ENCODE measurements at places on chromosomes 1 and 21.
A peak's percentile ranks its signal among the peaks of the same experiment; 100 is the strongest.

GRCh38 chr1:206891412-206891811, 5.8 kb upstream of the IL24 start:
- DNase-seq = no peak

DNA sequence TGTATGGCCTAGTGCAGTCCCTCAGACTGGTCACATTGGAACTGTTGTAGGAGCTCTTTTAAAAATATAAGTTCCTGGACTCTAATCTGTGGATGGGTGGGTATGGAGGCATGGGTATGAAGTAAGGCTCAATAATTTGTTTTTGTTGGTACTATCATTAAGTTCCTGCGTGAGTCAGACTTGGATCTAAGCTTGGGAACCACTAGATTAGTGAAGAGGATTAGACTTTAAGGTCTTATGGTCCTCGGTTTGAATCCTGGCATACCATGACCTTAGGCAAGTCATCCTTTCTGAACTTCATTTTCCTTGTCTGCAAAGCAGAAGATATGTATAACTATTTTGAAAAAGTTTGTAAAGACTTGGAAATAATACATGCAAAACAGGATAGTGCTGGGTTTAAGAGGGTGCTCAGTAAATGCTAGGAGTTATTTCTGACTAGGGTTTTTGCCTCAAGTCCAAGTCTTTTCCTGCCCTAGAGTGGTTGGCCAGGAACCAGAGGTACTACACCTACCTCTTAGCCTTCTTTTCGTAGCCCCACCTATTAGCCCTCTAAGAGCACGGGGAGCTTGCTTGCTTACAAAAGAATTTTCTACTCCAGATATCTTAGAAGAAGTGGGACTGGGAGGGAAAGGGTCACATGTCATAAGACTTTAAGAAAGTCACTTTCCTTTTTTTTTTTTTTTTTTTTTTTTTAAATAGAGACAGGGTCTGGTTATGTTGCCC, 38.6 kb upstream of the METTL18 start:
- DNase-seq = no peak

DNA sequence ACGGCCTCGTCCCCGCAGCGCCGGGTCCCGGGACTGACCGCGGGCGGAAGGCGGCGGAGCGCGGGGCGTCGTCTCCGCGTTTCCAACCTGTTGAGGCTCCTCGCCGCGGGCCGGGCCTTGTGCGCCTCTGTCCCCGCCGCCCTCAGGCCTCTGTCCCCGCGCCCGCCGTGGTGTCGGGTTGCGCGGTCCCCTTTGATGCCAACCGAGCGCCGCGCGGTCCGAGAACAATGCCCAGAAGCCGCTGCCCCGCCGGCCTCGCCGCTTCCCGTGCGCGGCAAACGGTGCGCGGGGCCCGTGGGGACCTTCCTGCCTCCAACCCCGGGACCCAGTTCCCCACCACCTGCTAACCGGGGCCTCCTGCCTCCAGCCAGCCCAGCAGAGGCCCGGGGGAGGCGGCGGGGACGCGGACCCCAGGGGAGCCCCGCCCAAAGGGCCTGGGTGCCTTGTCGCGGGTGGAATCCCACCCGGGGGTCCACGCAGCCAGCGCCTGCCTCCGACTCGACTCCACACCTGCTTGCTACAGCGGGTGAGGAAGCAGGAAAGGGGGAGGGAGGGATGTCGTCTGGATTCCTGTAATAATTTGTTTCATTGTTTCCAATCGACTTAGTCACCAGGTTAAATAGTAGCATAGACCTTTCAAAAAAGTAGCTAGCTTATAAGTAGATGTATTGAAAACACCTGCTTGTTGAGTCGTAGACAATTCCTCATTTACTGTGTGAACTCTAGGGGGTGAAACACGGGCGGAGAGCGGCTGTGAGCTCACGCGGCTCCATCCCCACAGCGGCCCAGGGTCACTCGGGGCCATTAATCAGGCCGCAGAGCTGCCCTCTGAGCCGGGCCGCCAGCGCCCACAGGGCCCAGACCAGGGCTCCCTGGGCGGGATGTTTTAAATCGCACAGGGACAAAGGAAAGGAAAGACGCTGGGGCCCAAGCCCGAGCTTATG, 1.1 kb downstream of the COL18A1 start:
- DNase-seq = peak; percentile 24

DNA sequence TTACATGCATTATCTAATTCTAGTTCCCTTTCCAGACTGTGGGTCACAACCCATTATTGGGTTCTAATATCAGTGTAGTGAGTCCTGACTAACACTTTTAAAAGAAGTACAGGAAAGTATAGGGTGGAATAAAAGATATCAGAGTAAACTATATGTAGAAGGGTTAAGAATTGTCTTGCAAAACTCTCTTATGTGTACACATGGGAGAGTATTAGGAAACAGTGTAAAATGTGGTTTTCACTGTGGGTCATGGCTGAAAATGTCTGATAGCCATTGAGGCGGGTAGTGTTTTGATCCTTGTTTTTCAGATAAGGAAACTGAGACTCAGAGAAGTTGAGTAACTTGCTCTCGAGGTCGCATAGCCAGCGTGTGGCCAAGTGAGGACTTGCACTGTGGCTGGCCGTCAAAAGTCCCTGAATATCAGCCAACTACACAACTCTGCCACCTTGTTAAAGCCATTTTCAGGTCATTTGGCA, 18.5 kb upstream of the MTARC1 start:
- DNase-seq = no peak

GRCh38 chr1:1906185-1907097, 8.6 kb upstream of the CALML6 start:
- DNase-seq = peak; percentile 60

DNA sequence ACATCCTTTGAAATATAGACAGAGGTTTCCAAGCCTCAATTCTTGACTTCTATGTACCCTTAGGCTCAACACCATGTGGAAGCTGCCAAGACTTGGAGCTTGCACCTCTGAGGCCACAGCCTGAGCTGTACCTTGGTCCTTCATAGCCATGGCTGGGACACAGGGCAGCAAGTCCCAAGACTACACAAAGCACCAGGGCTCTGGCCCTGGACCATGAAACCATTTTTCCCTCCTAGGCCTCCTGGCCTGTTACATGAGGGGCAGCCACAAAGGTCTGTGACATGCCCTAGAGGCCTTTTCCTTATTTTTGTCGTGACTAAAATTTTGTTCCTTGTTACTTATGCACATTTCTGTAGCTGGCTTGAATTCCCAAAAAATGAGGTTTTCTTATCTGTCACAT, 953.1 kb upstream of the ADGRL4 start:
- no peak for DNase-seq

DNA sequence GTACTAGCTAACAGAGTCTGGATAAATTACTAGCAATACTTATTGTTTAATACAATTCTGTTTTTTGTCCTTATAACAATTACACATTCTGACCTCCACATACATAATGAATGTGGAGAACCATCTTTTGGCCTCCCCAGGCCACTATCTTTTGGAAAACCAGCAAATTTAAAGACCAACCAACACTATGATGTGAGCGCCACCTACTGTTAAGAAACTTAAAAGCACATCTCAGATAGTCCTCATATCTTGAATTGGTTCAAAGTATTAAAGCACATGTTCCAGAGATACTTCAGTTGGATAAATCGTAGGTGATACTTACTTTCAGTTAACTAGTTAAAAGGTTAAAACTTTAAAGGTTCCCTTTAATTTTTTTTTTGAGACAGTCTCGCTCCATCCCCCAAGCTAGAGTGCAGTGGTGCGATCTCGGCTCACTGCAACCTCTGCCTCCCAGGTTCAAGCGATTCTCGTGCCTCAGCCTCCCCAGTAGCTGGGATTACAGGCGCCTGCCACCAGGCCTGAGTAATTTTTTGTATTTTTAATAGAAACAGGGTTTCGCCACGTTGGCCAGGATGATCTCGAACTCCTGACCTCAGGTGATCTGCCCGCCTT, 29.3 kb upstream of the USP1 start:
- no peak for DNase-seq

GRCh38 chr1:24380508-24380907, 33.1 kb downstream of the STPG1 start:
- DNase-seq = no peak

DNA sequence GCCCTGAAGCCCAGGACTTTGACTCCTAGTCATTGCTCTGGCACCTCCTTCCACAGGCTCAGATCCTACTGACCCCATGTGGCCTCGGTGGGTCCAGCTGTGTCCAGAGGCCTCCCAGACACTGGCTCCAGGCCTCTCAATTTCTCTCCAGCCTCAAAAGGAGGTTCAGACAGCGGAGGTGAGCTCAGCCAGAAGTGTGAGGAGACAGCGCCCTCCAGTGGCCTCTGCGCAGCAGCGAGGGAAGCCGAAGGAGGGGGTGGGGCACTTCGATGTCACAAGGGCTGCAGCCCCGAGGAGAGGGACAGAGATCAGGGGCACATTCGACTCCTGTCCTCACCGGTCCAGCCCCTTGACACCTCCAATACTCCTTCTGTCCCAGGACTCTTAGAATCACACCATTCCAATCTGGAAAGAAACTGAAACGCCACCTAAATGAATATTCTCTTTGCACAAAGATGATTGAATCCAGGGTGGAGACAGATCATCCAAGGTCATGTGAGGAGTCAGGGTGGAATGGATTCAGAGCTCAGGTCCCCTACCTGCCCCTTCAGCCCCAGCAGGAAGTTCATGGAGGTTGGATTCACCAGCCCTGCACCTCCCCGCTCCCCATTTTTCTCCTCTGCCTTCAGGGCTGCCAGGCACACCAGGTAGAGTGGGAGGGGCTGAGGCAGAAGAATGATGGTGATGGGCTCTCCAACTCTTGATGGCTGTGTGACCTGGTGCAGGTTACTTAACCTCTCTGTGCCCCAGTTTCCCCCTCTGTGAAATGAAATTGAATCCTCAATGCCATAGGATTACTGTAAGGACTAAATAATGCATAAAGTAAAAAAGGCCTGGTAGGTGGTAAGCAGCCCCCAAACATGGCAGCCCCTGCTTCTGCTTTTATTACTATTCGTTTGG, 34.8 kb upstream of the ZBTB40 start:
- peak; percentile 66 for DNase-seq

- DNase-seq = no peak
Measured at GRCh38 chr1:180926164-180926981, 13.7 kb downstream of the KIAA1614 start.

- DNase-seq = no peak
Measured at GRCh38 chr1:51523931-51524330, 4.9 kb upstream of the EPS15 start.

DNA sequence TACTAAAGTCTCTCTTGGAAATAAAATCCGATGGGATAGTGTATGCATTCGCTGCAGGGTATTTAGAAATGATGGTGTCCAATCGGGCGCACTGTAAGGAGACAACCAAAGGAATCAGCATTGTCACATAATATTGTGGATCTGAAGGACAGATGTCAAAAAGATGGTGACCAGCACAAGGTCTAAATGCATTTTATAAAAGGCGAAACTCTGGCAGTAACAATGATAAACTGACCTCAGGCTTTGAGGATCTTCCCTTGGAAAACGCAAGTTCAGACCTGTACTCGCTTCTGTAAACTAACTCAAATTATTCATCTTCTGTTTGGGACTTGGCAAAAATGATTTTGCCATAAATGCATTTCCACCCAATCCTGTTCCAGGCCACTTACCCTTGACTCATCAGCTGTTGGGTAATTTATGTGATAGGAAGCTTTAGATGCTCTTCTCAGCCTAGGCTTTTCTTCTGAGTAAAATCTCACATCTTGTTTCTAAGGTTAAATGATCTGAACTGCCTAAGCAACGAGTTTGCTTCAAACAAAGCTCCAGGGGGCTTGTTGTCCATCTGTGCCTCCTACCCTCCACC, 33.8 kb downstream of the STPG1 start:
- no peak for DNase-seq

DNA sequence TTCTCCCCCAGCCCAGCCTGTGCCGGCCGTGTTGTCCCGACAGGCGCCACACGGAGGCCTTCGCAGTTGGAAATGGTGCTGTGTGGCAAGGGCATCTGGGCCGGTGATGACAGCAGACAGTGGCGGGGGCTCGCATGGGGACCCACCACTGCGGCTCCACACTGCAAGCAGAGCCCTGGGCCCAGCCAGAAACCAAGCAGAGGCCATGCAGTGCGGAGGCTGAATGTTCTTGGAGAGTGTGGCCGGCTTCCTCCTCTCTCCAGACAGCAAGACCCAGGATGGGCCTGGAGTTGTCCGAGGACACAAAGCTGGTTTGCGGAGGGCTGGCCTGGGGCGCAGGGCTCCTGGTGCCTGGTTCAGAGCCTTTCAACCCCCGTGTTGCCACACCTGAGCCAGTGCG, 104.6 kb downstream of the SIK1 start:
- no peak for DNase-seq

DNA sequence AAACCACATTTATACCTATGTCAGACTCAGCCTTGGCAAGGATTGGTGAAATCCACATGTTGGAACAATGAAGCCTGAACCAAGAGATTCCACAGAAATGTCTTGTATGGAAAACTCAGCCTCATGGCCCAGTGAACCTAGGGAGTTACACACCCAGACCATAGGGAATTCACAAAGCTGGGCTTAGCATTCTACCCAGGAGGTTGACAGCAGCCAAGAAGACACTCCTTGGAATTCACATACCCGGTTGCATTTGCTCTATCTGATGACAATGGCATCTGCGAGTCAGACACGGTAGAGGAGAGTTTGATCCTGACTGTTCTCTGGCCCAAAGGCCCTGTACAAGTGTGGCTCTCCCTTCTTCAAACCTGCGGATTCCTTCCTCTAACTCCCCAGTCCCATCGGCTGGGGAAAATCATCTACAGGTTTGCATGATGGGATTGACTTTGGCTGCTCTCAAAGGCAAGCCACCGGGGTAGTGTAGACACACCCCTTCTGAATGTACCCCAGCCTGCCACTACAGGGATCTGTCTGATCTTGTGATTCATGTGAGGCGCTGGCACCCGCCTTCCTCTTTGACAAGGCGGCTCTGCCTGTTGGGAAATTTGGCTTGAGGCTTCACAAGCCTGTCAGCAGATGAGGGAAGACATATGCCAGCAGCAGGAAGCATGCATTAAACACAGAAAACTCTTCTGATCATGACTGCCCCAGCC, 297.3 kb upstream of the KAZN start:
- no peak for DNase-seq

GRCh38 chr1:166170726-166171125, 3.9 kb upstream of the FAM78B start:
- no peak for DNase-seq

- DNase-seq = no peak
Measured at GRCh38 chr1:66945316-66945715, 20.5 kb downstream of the MIER1 start.

GRCh38 chr1:203282720-203283542, 22.4 kb upstream of the BTG2 start:
- no peak for DNase-seq

Data from activated CD4-positive, alpha-beta T cell treated with anti-CD3 and anti-CD28 coated beads, Interleukin-2, amount 50 U/mL, for 4 hours (primary cell).